CD4-positive, alpha-beta T cell treated with Interleukin-4 for 4 hours (primary cell): ENCODE measurements at places on chromosomes 7 and 10.
A peak's percentile ranks its signal among the peaks of the same experiment; 100 is the strongest.

DNA sequence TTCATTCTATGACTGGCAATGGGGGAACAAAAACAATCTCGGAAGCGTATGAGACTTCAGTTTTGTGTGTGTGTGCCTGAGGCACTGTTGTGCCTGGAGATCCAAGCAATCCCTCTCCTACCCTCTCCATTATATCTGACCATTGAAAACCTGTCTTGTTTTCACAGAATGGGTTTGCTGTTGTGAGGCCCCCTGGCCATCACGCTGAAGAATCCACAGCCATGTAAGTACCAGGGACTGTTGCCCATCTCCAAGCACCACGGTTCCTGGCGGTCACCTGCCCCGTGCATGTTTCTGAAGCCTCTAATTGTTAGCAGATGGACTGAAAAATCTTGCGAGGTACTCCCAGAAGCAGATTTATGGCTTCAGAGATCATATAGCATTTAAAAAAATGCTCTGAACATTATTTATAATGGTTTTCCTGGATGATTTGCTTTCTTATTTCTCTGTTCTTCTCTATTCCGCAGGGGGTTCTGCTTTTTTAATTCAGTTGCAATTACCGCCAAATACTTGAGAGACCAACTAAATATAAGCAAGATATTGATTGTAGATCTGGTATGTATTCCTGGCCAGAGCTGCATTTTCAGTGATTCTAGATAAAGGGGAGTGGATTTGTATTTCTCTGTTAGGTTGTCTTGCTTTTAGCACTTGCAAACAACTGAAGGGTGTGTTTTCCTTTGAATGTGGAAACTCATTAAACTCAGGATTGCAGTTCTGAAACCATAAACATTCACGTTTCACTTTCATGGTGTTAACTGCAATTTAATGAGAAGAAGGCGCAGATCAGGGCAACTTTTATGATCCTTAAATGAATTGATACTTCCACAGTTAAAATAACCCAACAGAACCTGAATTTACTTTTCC, 288.2 kb downstream of the TWIST1 start:
- DNase-seq: no peak

GRCh38 chr10:129421399-129422010, 45.5 kb upstream of the MGMT start:
- DNase-seq: no peak

DNA sequence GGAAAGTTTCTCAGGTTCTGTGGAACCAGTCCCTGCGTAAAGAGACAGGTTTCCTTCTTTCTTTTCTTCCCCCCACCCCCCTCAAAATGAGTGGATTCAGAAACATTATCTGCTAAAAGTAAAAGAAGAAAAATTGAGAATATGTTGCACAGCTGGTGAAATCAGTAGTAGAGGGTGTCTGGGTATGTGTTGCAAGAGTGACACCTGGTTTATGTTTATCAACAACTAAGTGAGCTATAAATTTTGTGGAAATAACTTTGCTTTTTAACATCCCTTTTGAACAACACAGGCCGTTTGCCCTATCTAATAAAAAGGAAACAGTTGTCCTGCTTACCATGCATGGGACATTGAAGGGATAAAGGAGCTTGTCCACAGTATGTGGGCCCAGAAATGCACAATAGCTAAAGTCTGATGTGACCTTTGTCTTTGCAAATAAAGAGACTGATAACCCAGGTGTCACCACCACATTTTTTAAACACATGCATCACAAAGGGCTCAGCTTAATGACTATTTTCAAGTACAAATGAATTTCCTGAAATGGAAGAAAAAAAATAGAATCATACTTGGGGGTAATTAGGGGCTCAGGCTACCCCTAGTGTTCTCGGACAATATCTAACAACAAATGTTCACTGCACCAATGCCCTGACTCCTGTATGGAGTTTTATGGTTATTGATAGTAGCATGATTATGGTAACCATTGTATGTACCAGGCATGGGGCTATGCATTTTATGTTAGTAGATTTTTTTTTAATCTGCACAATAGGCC, 221.7 kb upstream of the TCF7L2 start:
- DNase-seq: no peak

- DNase-seq: no peak
Measured at GRCh38 chr7:55092975-55093373, 74.2 kb downstream of the EGFR start.

- no peak for DNase-seq
Measured at GRCh38 chr7:117018713-117019112, 65.4 kb downstream of the ST7 start.

- no peak for DNase-seq
Measured at GRCh38 chr10:29150010-29150409, 138.9 kb upstream of the LYZL1 start.

GRCh38 chr10:32790483-32790882, 167.5 kb downstream of the ITGB1 start:
- DNase-seq: no peak

GRCh38 chr7:73332447-73332846, 4.5 kb downstream of the FKBP6 start:
- DNase-seq: no peak

DNA sequence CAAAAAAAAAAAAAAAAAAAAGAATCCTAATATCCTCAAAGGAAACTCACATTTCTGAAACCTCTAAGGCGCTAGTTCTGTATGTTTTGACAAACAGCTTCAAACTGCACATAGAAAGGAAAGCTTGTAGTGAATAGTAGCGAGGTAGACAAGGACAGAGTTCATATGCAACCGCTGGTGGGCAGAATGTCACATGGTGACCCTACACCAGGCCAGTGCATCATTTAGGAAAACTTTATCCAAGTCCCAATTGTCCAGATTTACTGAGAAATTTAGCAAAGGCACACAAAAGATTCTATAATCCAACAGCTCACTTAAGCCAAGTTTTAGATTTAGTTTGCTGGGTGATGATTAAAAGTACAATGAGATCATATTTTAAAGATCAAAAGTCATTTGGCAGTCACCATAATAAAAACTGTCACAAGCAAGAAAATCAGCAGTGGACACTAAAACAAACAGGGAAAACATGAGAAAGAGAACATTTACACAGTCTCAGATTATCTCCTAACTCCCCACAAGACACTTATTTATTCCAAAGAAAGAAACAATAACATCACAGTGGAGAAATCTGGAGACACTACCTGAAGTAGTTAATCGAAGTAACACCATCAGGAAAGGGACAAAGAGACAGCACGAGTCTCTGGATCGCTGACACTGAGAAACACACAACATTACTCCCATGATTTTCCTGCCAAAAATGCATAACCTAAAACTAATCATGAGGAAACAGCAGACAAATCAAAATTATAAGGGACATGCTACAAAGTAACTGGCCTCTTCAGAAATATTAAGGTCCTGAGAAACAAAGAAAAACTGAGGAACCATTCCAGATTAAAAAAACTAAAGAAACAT, 20.2 kb downstream of the FAM204A start:
- no peak for DNase-seq

DNA sequence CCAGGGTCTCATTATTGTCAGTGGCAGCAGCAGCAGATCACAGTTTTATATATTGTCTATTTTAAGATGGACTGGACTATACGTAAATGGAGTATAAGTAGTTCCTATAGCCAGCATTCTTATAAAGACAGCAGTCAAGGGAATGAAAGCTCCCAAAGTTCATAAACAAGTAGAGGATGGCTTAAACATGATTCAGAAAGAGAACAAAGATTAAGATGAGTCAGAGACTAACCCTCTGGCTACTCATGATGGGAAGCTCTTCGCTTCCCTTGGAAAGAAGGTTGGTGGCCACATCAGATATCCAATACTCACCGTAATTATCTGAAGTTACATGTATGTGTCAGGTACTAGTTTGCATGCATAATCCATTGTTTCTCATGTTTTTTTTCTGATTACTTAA, 277.0 kb downstream of the INHBA start:
- no peak for DNase-seq

- DNase-seq: no peak
Measured at GRCh38 chr7:96598421-96598820, 111.2 kb downstream of the SEM1 start.

- DNase-seq: no peak
Measured at GRCh38 chr10:5528989-5529701, 4.4 kb downstream of the CALML3 start.

GRCh38 chr7:82762880-82763279, 319.3 kb upstream of the CACNA2D1 start:
- DNase-seq: no peak

DNA sequence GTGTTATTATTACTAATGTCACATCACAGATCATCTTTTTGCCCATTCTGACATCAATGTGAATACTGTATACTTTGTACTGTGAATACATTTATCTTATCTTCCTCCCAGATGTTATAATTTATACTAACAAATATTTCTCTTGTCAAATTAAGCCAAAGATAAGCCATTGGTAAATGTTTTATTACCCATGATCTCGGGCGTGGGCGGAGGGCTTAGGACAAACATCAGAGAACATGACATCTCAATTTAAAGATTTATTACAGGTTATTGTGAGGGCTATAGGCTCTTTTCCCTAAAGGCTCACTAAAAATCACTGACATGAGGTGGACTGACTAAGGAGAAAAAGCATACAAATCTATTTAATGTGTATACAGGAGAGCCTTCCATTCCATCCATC, 58.2 kb upstream of the DGKB start:
- DNase-seq: no peak

- DNase-seq: no peak
Measured at GRCh38 chr10:16952610-16953009, 135.4 kb upstream of the RSU1 start.

DNA sequence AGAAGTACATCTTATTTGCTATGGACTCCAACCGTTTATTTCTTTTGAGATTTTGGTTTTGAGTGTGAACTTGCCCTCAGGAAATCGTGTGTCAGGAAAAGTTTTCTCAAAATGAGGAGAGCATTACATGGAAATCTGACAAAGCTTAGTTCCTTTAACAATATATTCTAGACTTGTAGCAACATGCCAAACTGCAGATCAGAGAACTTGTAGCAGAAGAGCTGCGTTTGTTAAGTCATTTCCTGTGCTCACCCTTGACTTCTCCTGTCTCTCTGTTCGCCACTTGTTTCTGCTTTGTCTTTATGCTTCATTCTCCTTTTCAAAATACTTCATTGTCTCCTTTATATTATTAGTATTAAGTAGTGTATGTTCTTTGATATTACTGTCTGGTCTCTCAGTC, 116.6 kb upstream of the FOXP2 start:
- no peak for DNase-seq

- DNase-seq: no peak
Measured at GRCh38 chr7:99554939-99555338, 3.0 kb upstream of the FAM200A start.

DNA sequence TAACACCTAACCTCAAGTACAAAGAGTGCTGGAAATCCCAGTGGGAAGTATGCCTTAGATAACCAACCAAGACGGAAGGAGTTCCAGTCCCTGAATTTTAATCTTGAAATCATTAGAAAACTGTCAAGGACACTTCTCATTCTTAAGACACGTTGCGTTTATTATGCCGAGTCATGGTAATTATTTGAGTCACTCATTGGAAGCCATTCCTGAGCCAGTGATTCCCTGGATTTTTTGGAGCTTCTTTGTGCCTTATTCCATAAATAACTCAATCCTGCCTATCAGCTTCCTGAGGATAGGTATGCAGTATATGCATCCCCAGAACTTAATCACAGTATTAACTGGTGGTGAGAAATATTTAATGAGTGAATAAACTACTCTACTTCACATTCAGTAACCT, 77.4 kb downstream of the PPP1R17 start:
- no peak for DNase-seq

DNA sequence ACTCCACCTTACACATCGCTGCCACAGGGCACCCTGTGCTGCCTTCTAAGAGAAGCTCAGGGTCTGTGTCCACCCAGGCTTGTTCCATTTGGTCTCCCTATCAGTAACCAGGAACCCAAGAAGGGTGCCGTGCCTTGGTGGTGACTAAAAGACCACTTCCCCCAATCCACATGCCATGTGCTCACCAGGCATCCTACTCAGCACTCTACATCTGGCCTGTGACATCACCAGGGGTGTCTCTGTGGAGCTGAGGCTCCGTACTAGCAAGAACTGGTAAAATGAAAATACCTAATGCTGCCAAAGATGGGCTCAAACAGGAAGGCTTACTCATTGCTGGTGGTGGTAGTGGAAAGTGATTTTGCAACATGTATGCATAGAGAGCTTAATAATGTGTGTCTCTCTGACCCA, 19.0 kb upstream of the C10orf71 start:
- peak; percentile 7 for DNase-seq

GRCh38 chr10:5684971-5685763, 529 bp downstream of the TASOR2 start:
- DNase-seq: peak; percentile 59

- DNase-seq: no peak
Measured at GRCh38 chr10:114893251-114893650, 44.7 kb upstream of the TRUB1 start.

DNA sequence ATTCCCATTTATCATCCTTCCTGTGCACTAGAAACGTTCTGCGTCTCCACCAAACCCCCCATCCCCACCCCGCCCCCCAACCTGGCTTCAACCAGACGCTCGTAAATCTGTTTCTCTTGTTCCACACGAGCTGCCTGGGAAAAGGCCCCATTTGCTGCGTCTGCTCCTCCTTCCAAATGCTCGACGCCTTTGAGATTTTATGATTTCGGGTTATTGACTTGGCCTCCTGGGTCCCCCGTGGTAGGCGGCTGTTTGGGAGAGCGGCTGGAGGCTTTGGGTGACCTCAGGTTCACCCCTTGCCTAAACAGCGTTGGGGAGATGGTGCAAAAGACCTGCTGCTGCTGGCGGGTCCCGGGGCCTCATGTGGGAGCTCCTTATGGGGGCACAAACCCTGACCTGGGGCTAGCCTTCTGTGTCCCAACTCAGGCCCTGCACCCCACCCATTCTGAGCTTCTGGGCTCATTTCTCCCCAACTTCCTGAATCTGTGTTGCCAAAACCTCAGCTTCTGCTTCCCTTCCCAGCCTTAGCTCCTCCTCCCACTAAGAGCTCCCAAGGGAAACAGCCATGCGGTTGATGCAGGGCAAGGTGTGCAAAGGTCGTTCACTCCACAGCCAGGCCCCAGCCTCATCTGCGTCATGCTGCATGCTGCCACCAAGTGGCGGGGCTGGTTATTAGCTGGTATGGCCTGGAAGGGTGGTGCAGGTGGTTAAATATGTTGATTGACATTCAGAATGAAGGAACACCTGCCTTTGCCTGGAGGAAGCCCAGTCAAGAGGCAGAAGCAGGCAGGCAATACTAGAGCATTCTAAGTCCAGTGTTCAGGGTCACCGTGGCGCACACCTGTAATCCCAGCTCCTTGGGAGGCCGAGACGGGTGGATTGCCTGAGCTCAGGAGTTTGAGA, 49.1 kb upstream of the ELN start:
- no peak for DNase-seq
